ENCODE measurements at places on chromosomes 11 and 22.

GRCh38 chr11:31620434-31620833 lies 110.9 kb downstream of the ELP4 start:
- DNase-seq: no peak

DNA sequence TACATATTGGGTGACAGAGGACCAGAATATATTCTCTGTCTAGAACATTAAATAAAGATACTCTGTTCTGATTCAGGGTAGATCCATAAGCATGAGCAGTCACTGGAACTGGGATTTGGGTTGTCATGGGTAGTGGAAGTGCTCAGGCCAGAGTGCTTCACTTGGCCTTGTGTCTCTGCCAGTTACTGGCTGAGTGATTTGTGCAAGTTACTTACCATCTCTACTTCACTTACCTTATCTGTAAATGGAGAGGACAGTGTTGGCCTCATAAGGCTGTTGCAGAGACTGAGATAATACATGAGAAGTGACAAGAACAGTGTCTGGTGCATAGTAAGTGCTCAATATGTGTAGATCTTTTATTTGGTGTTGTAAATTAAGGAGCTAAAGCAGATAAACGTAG lies 17.6 kb downstream of the ATXN10 start:
- DNase-seq: no peak

DNA sequence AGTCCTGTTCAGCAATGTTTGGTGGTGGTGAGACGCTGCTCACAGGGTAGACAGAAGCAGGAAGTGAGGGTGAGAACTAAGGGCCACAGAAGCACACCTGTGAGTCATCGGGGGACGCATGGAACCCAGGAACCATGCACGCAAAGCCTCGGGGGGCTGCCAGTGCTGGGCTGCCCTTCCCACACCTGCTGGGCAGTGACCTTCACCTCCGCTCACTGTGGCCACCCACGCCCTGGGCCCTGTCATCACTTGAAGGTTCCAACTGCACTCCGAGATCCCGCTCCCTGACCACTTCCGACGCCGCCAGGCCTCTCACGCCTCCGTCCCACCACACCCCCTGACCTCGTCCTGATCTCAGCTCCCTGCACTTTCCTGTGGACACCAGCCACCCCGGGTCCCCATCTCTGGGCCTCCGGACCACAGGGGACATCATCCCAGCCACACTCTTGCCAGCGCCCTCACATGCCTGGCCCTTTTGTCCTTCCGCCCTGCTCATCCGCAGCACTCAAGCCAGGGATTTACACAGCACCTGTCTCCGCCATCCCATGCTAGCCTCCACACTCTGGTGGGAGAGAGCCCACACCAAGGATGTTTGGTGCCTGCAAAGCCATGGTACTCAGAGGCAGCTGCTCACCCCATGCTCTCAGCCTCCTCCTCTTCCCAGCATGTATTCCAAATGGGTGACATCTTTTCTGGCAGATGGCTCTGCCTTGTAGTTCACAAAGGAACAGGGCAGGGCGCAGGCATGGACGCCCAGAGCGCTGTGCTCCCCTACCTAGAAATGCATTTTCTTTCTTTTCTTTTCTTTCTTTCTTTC lies 23.1 kb upstream of the ATXN10 start:
- peak; percentile 45 for DNase-seq

DNA sequence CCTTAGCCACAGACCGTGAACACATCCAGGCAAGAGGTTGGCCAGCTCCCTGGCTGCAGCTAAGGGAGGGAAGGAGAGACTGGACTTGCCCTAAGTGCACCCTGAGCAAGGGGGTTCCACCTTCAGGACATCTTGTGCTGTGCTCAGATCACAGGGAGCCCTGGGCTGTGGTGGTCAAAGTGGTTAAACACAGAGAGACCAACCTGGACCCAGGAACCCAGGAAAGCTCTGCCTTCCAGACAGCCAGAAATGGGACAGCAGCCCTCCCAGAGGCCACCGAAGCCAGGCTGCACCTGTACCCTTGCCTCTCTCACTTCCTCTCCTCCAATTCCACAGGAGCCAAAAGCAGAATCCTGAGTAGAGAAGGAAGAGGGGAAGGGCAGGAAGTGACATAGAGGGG lies 105.2 kb upstream of the TMEM45B start:
- no peak for DNase-seq

DNA sequence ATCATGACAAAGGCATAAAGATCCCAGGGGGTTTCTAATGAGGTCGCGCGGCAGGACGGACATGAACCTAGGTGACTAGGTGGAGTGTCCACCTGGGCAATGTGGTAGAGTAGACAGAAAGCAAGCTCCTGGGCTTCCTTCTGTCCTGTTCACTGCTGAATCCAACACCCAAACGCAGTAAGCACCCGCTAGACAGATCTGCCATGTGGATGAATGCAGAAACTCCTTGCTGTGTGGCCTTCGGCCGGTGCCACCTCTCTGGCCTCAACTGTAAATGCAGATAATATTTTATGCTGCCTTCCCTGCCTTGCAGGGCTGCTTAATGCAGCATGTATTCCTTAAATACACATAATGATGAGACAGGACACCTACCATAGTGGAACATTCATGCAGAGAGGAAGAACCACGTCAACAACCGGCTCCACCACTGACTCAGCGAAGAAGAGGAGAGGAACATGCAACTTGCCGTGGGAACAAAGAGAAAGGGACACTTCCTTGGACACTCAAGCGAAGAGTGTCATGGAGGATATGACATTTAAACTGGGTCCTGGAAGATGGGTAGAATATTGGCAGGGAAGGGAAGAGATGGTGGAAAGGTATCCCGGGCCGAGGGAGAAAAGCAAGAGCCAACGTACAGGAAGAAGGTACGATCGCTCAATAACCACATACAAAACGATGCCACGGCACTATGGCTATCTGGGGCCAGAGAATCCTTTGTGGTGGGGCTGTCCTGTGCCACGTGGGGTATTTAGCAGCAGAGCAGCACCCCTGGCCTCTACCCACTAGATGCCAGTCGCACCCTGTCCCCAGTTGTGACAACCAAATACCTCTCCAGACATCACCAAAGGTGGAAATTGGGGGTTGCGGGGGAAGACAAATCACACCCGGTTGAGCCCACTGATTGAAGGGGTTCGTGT lies 30.8 kb downstream of the MYH9 start:
- peak; percentile 73 for DNase-seq

- no peak for DNase-seq
These were observed 32.2 kb downstream of the PARVA start for GRCh38 chr11:12409621-12410005.

GRCh38 chr11:133123796-133124195 lies 408.5 kb downstream of the OPCML start:
- no peak for DNase-seq

DNA sequence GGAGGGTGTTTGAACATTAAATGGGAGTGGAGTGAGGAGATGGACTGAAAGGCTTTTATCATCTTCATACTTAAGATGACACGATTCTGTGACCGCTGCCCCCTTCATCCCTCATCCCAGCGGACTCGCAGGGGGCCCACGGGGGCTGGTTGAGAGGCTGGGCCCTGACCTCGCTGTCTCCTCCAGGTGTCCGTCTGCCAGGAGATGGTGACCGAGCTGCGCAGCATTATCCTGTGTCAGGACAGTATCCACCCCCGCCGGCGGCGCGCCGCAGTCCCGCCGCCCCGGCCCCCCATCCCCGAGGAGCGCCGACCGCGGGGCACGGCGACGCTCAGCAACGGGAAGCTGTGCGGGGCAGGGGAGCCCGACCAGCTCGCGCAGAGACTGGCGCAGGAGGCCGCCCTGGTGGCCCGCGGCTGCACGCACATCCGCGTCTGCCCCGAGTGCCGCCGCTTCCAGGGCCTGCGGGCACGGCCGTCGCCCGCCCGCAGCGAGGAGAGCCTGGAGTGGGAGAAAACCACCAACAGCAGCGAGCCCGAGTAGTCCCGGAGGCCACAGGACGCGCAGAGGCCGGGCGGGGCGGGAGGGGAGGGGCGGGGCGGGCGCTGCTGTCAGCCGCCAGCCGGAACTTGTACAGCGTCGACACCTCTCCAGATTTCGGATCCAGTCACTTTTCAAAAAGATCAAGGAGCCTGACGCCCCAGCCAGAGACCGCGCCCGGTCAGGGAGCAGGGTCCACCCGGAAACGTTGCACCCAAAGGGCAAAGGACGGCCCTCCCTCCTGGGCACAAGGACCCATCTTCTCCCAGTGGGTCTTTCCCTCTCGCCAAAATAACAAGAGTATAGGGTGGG lies 38.0 kb upstream of the TBCEL start:
- peak; percentile 44 for DNase-seq

- no peak for DNase-seq
These were observed 275.9 kb downstream of the TBC1D22A start for GRCh38 chr22:47038206-47038835.
